Stimulated activated CD8-positive, alpha-beta memory T cell treated with anti-CD3 and anti-CD28 coated beads, Interleukin-7, amount 100 ng/mL, for 4 hours (primary cell): ENCODE measurements at places on chromosomes 4 and X.

- DNase-seq: no peak
These were observed 74.4 kb downstream of the MTMR1 start for GRCh38 chrX:150767475-150768131.

- no peak for DNase-seq
These were observed 85.1 kb downstream of the APBB2 start for GRCh38 chr4:41129128-41129754.

DNA sequence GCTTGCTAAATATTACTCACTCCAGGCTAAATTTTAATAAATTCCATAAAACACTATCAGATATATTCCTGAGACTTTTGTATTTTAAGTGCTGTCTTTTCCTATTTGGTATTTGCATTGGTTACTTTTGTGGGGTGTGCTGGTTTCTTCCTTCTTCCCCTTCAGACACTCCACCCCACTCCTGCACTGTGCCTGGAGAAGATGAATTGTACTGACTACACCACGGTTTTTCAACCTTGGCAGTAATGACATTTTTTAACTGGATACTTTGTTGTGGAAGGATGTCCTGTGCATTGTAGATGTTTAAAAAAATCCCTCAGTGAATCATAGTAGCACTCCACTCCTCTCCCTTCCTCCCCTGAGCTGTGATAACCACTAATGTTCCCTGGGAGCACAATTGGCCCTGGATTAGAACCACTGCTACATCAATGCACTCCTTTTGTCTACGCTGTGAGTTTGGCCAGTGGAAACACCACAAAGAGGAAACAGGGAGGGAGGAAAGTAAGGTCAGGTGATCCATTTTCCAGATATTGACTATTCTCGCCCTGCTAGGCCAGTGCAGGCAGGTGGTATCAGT is 36.3 kb downstream of the SNCA start:
- no peak for DNase-seq

GRCh38 chr4:184457535-184458249 is 16.7 kb downstream of the IRF2 start:
- no peak for DNase-seq

DNA sequence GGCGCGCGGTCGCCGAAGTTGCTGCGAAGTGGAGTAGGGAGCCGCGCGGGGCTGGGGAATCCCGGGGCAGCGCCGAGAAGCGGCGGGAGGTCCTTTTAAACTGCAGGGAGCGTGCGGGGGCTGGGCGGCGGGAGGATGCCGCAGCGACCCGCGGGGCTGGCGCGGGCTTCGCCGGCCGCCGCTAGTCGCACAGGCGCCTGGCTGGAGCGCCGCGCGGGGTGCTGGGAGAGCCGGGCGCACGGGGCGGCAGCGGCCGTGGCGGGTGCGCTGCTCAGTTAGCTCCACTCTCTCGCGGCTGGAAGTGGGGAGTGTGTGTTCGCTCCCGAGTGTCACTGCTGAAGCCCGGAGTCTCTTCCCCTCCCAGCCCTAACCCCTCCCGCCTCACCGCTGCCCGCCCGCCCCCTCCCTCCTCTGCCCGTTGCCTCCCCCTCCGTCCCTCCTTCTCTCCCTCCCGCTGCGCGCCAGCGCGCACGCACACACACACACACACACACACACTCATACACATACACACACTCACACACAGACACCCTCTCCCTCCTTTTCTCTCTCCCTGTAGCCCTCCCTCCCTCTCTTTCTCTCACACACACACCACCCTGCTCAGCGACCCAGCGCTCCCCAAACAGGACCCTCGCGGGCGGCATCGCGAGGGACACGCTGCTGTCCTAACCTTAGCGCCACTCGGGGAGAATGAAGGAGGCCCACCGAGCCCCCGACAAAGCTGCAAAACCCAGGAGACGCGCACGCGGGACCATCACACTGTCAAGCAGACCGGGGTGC is at the start of gene NDNF:
Gene NDNF (minus strand): TSS at position 312 of the 780 bp plus-strand sequence. CDS start 26,698 bp downstream, outside the sequence.
- no peak for DNase-seq

DNA sequence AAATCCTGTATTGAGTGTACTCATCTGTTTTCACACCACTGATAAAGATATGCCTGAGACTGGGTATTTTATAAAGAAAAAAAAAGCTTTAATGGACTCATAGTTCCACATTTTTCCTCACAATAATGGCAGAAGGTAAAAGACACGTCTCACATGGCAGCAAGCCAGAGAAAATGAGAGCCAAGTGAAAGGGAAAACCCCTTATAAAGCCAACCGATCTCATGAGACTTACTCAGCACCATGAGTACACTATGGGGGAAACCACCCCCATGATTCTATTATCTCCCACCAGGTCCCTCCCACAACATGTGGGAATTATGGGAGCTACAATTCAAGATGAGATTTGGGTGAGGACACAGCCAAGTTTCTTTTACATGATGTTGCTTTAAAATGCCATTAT is 171.9 kb downstream of the GALNTL6 start:
- DNase-seq: no peak

DNA sequence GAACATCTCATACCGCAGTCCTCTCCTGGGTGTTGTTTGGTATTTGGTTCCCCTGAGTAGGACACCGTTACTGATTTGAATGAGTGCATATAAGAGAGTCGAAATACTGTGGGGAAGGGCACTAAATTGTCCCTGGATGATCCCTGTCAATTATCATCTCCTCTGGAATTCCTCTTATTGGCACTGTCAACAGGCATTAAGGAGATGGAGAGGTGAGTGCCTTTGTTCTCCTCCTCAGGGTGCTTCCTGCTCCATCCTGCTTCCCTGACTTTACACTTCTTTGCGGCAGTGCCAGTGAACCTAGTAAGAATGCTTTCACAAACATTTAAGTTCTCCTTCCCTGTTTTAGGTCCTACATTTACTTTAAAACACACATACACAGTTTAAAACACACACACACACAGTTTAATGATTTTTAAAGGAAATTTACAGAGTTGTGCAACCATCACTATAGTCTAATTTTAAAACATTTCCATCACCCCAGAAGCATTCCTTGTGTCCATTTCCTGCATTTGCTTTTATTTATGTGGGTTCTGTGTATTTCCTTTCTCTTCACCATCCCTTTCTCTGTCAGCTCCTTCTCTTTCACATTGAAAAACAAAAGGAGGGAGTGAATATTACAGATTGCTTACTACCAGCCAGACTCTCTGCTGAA is 20.9 kb upstream of the ZRSR2 start:
- DNase-seq: no peak

DNA sequence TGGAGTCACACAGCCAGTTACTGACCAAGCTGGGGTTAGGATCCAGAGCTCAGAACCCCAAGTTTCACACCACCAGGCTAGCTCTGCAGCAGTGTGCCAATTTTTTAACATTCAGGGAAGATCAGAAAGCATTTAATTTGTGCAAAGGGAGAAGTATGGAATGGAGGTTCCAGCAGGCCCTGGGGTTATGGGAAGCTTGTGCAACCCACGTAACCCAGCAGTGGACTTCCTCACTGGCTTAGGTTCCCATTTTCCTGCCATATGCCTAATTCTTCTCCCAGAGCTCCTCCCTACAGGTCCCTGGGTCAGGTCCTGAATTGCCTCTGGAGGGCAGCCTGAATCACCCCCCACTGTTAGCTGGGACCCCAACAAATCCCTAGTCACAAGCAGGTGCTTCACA is 14.0 kb downstream of the APLN start:
- no peak for DNase-seq

DNA sequence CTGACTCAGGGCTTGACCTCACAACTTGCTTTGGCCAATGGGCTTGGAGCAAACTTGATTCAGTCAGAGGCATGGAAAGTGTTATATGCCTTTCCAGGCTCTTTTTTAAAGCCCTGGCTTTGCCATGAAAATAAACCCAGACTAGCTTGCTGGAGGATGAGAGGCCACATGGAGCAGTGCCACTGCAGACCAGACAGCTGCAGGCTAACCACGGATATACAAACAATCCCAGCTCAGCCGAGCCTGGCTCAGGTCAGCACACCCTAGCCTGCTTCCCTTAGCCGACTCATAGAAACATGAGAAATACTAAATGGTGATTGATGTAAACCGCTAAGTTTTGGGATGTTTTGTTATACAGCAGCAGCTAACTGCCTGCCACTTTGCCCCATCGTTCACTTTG is 345.1 kb downstream of the ARHGAP10 start:
- no peak for DNase-seq

DNA sequence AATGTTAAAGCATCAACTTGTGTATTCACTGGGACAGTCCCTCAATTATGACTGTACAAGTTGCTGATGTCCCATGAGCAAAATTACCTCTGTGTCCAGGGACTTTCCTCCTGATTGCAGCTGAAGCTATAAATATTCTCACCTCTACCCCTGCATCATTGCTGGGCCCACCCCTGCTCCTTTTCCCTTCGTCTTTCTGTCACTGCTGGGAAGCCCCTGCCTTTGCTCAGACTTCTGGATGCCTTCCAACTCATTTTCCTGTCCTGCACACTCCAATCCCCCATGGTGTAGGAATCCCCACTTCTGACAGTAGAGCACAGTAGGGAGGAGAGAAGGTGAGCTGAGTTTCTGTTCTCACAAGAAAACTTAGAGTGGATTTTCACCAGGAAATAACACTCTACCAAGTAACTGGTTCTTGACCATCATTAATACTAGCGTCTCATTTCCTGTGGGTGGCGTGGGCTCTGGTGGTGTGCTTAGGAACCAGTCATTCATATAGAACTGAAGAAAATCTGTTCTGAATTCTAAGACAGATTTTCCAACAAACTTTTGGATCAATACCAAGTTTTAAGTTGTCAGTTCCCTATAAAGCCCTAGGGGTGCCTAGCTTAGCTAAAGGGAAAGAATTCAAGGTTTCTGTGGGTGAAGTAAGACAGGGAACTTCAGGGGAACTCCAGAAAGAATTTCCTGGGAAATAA is 136.2 kb upstream of the MED14 start:
- DNase-seq: no peak

- no peak for DNase-seq
These were observed 674 bp downstream of the SH3D19 start for GRCh38 chr4:151324752-151325110.
